Fibroblast of skin of scalp (primary cell): ENCODE measurements at places on chromosomes 16 and 17.

DNA sequence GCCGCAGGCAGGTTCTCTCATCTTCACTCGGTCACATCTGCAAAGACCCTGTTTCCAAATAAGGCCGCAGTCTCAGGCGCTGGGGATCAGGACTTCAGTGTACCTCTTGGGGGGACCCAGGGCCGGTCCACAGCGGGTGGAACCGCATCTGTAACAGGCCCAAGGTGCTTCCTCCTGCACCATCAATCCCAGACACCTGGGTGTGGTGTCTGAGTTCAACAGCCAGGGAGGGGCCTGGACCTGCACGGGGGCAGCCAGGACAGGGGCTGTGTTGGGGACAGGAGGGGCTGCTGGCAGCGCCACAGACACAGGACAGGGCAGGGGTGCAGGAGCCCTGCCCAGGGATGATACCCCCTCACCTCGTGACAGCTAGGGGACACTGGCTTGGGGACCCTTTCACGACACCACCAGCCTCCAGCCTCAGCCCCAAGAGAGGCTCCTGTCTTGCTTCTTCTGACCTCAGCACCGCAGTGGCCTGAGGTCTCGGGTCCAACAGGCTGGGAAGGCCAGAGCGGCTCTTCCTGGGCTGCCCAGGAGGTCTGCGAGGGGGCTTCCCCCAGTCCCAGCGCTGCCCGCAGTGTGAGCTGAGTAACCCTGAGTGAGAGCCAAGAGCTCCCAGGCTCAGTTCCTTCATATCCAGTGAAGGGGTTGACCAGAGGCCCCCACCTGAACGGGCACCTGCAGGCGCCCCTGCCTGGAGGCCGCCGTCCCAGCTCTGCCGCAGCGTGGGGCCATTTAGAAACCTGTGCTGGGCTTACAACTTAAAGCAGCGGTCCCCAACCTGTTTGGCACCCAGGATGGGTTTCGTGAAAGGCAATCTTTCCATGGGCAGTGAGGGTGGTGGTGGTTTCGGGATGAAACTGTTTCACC, 30.7 kb upstream of the BAHCC1 start:
- no peak for DNase-seq

DNA sequence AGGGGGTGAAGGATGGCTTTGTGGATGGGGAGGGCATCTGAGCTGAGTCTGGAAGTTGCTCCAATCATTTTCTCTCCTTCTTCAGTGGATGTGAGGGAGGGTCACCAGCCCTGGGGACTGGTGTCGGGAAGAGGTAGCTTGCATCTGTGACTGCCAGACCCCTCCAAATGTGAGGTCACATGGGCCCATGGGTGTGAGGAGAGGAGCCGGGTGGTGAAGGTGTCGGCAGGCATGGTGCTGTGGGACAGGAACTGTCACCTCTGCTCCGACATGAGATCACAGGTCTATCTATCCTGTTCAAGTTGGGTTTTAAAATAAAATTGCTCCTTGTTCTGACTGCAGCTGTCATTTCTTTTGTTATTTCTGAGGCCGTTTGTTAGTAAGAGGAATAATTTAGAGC, 351.1 kb downstream of the CPPED1 start:
- no peak for DNase-seq

DNA sequence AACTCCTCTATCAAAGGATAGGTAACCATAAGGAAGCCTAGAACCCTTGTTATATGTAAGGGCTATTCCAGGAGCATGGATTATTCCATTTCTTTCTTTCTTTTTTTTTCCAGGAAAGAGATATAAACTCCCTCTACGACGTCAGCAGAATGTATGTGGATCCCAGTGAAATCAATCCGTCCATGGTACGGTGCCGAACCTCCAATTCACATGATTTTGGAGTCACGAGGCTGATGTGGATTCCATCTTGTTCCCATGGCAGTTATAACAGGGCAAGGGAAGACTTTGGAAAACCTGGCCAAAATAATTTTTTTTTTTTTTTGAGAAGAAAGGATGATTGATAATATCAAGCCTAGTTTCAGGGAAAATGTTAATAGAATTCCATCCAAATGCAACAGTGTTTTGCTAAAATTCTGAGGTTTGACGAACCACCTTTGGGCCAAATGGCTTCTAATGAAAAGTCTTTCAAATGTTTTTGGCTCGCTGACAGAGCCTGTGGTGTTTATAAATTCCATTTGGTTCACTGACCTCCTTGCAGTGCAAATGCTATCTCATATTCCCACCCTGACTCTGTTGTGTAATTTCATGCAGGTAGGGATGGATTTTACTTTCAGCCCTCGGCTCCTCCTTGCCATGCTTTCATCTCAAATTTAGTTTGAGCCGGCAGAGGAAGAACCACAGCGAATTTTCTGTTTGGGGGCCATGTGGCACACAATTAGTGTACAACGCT, 90.0 kb downstream of the SDR42E1 start:
- no peak for DNase-seq

GRCh38 chr16:58032710-58033293, 7.2 kb downstream of the MMP15 start:
- DNase-seq = no peak

GRCh38 chr16:67561824-67562525, 351 bp upstream of the CTCF start:
- DNase-seq = peak; percentile 99

- DNase-seq = no peak
Measured at GRCh38 chr17:77901481-77901880, 57.0 kb upstream of the TNRC6C start.

DNA sequence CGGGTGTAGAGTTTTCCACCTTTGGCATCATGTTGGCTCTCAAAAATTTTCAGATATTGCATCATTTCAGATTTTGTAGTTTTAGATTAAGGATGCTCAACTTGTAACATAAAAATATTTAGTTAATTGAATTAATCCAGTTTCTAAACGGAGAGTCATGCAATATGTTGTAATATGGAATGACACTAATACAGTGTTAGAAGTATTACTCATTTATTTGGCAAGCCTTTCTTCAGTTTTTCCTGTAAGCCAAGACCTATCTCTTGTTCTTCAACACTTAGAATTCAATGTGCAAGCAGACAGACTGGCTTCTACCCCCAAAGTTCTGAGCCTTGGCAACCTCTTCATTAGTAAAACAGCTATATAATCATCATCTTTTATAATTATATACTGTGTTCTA, 985.0 kb upstream of the GOT2 start:
- DNase-seq = peak; percentile 27

DNA sequence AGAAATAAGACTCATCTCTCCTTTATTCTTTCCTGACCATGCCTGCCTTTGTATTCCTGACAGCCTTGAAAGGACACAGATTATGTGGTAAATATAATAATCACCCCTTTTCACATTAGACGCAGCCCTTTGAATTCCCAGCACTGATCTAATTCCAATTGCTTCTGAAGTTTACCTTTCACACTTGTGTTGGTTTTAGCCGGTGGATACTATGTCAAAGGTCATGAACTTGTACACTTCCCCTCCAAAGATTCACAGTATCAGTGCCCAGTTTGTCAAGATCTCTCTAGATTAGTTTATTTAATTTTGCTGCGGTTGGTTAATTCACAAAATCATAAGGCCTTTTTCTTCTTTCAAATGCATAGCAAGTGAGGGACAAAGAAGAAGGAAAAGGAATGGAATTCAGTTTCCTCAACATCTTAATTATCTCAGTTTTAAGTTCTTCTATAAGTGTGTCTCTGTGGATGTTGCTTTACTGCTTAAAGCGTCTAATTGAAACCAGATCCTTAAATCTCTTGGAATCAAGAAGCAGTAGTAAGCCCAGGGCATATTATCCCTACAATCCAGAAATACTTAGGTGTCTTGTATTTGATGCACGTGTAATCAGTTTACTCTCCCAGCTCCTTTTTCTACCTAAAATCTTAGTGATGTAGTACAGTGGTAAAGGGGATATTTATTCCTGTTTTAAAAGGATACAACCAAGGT, 174.3 kb upstream of the TBX2 start:
- DNase-seq = peak; percentile 47

DNA sequence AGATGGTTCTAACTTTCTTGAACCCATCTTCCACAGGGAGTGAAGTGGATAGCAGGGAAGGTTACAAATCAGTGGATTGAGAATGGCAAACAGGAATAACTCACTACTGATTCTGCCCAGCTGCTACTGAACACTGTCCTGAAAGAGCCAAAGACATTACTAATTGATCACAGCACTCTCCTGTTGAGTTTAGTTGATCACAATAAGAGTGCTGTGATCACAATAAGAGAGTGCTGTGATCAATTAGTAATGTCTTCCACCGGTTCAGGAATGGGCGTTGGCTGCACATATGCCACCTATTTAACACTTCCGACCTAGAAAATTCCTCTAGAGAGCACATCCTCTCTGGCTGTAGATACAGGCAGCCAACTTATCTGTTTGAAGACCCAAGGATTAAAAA, 11.4 kb downstream of the CFAP97D1 start:
- DNase-seq = peak; percentile 43

GRCh38 chr16:48354877-48355855, 30.0 kb downstream of the SIAH1 start:
- DNase-seq = no peak

- no peak for DNase-seq
Measured at GRCh38 chr16:75118943-75119539, 2.5 kb upstream of the LDHD start.

DNA sequence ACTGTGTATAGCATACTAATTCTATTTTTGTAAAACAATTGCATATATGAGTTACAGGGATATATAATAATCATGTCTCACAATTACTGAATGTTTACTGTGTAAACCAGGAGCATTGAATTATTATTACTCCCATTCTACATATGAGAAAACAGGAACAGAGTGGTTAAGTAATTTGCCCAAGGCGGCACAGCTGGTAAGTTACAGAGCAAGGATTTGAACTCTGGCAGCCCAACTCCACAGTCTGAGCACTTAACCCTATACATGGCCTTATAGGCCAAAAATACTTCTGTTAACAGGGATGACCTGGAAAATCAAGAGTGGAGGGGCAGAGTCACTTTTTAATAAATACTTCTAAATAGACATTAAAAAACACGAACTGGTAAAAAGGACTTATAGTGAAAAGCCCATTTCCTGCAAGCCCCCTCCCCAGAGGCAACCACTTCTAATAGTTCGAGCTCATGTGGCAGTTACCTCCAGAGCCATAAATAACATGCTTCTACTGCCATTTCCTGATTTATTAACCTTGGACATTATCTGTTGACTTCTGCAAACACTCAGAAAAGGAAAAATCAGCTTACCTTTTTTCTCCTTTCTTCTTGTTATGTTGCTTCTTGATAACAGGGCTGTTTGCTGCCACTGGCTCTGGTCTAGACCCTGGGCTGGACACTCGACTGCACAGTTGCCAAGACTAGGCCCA, 22.1 kb upstream of the ADGRG1 start:
- DNase-seq = no peak

GRCh38 chr17:18980682-18981334, 23.8 kb downstream of the FAM83G start:
- peak; percentile 47 for DNase-seq

DNA sequence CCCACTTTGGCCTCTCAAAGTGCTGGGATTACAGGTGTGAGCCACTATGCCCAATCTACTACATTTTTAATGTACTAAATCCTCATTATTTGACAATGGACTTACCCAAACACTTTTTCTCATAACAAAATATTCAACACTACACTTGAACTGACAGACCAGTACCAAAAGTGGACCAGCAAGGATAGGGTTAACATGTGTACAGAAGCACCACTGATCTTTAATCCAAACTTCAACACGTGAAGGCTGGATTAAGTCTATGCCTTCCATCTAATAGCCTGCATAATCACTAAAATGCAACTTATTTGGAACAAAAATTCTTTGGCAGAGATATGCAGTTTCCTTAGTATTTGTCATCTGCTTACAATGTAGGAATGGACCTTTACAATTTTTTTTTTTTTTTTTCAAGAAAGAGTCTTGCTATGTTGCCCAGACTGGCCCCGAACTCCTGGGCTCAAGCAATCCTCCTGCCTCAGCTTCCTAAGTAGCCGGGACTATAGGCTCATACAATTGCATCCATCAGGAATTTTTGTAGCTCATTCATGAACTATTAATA, 60.0 kb upstream of the BCAR1 start:
- DNase-seq = peak; percentile 54

- no peak for DNase-seq
Measured at GRCh38 chr17:4733073-4733531, 1.9 kb downstream of the MED11 start.

GRCh38 chr16:53864819-53865493, 161.0 kb downstream of the FTO start:
- no peak for DNase-seq

- no peak for DNase-seq
Measured at GRCh38 chr16:27235938-27236245, 32.6 kb downstream of the KDM8 start.

DNA sequence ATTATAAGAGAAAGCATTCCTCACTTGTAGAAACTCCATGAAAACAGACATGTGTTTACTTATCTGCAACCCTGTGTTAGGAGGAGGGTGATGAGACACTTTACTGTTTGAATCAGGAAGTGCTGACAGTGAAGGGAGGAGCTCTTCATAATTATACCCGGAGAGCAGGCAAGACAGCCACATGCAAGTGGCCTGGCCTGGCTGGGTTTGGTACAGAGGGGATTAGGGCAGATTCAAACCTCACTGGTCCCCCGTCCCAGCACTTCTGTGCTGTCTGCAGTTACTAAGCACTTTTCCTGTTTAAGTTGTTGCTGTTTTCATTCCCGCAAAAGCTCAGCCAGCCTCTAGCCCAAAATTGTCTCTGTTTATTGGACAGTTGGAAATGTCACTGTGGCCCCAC, 78.5 kb downstream of the WWOX start:
- peak; percentile 4 for DNase-seq
